GM23248 (cell line): ENCODE measurements at places on chromosomes 5 and 9. TPM values are rescaled to one million over a fixed set of nuclear protein-coding genes. Genes with fewer than 3 reads are reported as not detected.

PCDHGB4 gene
- 6.8 and 7.6 TPM in 2 replicates for total RNA-seq

OLFM1 gene
- 17.0 and 18.6 TPM in 2 replicates for total RNA-seq

ARL10 gene
- 8.3 and 8.9 TPM in 2 replicates for total RNA-seq

OSMR gene
- total RNA-seq = 52.5 and 70.8 TPM in 2 replicates

TMEM174 gene
- total RNA-seq = not detected in 2 replicates

AKNA gene
- total RNA-seq = 6.6 and 8.1 TPM in 2 replicates

MAMDC4 gene
- total RNA-seq = 1.1 and 2.3 TPM in 2 replicates

ACSL6 gene
- total RNA-seq = 0.11 TPM in 1 of 2 replicates, not detected in the other

BRD8 gene
- total RNA-seq = 41.7 and 49.5 TPM in 2 replicates

GRCh38 chr5:53099546-53099945 is 10.0 kb downstream of the MOCS2 start:
- peak; percentile 13 for DNase-seq

GRCh38 chr9:122200960-122201595 is 27.7 kb downstream of the LHX6 start:
- peak; percentile 85 for DNase-seq

GRCh38 chr5:177982956-177983355 is 13.1 kb downstream of the PROP1 start:
- DNase-seq = no peak

- peak; percentile 65 for DNase-seq
These were observed 8.0 kb downstream of the SRFBP1 start for GRCh38 chr5:121969660-121970295.

GRCh38 chr5:23884405-23885031 is 377.1 kb downstream of the PRDM9 start:
- DNase-seq = no peak

DNA sequence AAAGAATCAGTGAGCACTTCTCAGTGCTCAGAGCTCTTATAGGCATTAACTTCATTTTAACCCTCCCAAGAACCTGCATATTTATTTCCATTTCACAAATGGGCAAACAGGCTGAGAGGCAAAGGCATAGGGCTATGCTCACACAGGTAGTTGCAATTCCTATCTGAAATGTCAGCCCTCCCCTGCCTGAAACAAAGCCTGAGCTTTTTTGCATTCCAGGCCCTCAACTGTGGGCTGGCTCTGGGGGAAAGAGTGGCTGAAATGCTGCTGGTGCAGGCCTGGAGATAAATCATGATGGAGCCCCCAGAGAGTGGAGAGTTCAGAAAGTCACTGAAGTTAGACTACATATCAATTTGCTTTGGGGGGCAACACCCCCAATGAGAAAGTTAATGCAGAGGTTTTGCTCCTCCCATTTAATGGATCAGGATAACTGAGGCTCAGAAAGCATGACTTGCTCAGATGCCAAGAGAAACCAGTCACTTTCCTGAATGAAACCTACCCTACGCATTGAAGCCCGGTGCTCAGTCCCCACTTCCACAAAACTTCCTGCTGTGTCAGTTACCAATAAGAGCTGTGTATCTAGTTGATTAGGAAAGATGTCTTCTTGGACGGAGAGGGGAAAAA is 5.6 kb downstream of the DRD1 start:
- no peak for DNase-seq

DNA sequence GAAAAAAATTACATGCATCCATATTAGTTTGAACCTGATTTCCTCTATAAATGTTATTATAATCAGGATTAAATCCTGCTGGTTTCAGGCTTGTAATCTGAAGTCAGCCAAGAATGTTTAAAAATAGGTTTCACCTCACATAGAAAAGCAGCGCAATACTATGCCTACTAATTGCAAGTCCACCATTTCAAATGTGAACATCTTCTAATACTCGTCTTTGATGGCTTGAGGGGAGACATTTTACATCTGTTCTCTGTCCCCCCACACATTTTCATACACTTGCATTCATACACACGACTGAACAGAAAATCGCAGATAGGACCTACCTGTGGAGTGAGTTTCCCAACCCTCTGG is 41.8 kb downstream of the FREM1 start:
- DNase-seq = no peak

DNA sequence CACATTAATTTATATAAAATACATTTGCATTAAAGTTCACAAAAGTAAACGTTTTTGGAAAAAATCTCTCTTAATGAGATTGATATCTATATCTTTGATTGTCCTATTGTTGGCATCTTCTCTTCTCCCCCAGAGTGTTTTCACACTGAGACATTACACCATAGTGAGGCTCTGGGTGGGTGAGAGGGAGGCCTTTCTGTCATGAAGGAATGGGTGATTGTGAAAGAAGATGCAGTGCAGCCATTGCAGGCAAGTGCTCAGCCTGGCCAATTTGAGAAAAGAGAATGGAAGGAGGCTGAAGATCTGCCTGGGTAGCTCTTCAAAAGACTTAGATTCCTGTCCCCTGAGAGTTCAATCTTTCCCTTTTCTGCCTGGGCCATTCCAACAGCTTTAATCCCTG is 140.8 kb downstream of the SLC12A2 start:
- DNase-seq = peak; percentile 40

DNA sequence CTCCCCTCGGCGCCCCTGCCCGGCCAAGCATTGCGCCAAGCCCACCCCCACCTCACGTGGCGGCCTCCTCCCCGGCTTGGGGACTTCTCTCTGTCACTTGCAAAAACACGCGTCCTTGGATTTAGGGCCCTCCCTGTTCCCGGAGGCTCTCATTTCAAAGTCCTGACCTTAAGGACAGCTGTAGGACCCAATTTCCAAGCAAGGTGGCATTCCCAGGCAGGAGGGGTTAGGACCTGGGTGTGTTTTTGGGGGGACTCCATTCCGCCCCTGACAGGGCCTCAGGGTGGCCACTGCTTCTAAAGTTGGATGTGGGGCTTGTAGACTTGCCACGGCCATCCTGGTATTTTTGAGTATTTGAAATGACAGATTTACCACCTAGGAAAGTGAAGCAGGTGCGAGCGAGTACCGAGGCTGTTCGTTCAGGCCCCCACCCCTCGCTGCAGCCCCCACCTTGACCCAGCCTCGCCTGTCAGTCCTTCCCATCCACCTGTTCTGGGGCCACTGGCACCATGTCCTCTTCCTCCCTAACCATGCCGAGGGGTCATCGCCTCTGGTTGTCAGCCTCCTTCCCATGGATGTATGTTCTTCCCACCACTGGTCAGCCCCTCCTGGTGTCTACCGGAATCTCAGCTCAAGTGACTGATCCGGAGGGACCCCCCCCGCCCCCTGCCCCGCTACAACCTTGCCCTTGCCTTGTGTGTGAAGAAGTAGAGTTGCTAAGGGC is 52.4 kb downstream of the MRPL36 start:
- no peak for DNase-seq

- DNase-seq = no peak
These were observed 16.6 kb downstream of the KCNIP1 start for GRCh38 chr5:170520372-170520771.

DNA sequence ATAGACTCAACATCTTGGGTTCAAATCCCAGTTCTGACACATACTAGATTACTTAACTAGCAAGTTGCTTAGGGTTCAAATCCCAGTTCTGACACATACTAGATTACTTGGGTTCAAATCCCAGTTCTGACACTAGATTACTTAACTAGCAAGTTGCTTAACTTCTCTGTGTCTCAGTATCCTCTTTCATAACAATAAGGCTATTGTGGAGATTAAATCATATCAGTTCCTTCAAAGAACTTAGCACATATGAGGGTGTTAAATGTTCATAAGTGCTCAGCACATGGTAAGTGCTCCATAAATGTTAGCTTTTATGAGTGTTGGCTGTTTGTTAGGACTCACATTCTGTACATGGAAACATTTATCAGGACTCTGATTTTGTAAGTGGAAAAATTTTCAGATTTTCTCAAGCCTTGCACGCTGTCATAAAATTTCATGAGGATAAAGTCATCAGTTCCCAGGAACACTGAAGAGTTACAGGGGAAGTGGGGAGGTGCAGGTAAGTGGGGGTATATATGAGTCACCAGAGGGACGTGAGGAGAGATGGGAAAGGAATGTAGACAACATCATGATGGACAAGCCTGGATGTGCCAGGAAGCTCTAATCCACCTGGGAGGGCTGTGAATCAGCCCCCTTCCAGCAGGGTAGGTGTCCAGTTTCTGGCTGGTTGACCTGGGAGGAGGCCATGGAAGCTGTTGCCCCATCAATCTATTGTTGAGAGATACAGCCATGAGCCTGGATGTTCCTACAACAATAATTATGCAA is 532.2 kb upstream of the WWC1 start:
- peak; percentile 68 for DNase-seq

GRCh38 chr9:6711403-6711802 is 46.4 kb upstream of the KDM4C start:
- peak; percentile 24 for DNase-seq

DNA sequence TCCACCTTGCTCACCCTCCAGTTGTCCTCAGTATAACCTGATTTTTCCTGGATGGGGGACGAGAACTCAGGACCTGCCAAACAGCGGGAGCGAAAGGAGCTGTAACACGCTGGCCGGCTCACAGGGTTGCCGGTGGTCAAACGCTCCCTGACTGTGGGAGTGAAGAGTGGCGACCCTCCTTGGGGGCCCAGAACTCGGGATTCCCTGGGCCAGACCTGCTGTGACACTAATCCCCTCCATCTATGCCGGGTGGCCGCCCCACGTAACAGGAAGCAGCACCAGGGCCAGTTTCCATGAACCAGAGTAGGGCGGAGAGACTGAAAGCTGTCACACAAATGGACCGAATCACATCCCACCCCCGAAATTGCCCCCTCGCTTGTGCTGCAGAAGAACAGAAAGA is 1809.2 kb upstream of the ACO1 start:
- DNase-seq = no peak

GRCh38 chr5:178461004-178461730 is 129.0 kb downstream of the COL23A1 start:
- peak; percentile 46 for DNase-seq

DNA sequence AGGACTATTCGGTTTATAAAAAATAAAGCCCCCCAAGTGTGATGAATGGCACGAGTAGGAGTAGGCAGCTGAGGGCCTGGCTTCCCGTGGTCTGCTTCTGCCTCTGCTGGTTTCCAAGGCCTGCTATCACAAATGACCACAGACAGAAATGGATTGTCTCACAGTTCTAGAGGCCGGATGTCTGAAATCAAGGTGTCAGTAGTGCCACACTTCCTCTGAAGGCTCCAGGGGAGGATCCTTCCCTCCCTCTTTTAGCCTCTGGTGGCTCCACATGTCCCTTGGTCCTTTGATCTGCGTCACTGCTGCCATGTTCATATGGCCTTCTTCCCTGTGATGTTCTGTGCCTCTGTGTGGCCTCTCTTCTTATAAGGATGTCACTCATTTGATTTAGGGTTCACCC is 15.1 kb downstream of the PRKACG start:
- no peak for DNase-seq

DNA sequence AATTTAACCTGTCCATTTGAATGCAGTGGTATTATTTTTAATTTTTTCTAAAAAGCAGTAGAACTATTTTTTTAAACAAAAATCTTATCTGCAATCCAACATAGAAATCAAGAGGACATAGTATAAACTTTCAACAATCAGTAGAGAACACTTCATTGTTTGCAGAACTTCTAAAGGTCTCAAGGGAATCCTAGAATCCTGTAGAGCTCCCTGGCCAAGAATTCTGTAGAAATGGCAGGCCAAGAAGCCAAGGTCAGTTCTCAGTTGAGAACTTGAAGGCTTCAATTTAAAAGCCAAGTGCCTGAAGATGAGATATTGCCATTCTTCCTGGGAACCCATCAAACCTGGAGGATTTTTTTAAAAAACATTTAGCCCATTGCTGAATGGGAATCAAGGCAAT is 199.2 kb upstream of the KLF4 start:
- no peak for DNase-seq

GRCh38 chr5:16773991-16774390 is 157.2 kb upstream of the RETREG1 start:
- DNase-seq = peak; percentile 84

DNA sequence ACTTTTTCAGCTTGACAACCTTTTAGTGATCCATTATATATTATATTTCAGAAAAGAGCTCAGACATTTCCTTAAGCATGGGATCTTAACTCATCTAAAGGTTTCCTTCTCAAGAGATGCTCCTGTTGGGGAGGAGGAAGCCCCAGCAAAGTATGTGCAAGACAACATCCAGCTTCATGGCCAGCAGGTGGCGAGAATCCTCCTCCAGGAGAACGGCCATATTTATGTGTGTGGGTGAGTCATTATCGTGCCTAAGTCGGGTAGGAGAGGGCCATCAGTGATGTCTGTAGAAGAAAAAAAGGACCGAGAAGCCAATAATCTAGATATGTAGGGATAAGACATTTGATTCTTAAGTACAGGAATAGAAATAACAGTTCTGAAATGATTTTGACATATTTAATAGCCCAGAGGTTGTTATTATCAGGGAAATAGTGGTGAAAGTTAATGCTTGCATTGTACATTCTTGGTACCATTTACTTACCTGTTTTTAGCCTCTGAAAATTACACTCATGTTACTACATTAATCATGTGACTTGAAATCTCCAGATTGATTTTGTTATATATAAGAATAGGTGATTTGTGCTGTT is 28.2 kb downstream of the MTRR start:
- DNase-seq = peak; percentile 65

- peak; percentile 14 for DNase-seq
These were observed 121.6 kb downstream of the OXCT1 start for GRCh38 chr5:41748631-41749030.

DNA sequence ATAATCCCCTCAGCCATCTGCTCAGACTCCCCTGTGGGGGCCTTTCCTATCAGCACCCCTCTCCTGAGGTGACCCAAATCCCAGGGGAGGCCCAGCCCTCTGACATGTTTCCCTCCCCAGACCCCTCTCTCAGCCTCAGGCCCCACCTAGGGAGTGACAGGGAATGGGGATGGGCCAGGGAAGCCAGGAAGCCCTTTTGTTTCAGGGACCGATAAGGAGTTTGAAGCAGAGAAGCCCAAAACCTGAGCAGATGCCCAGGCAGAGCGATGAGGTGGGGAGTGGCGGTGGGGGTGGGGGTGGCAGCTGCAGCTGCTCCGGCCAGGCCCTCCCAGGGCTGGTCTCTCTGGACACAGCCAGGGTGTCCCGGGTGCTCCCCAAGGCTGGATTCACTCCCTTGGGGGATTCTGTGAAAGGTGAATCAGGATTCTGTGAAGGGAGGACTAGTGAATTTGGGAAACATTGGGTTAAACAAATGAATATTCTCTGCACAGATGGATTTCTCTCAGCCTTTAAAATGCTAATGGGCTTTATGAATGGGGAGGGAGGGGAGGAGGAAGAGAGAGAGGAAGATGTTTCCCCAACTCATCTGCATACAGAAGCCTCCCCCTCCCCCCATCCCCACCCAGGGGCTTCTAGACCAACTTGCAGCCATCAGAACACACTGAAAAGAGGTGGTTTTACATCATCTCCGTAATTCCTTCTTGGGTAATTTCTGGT is 17.4 kb downstream of the AKNA start:
- no peak for DNase-seq

- DNase-seq = peak; percentile 97
These were observed at the start of the genes PRELID1 and RAB24 for GRCh38 chr5:177303121-177303924. PRELID1 (plus strand) TSS chr5:177303799; CDS start chr5:177303986, 187 bp downstream. RAB24 (minus strand) TSS chr5:177303719; CDS start chr5:177303288, 431 bp downstream.

DNA sequence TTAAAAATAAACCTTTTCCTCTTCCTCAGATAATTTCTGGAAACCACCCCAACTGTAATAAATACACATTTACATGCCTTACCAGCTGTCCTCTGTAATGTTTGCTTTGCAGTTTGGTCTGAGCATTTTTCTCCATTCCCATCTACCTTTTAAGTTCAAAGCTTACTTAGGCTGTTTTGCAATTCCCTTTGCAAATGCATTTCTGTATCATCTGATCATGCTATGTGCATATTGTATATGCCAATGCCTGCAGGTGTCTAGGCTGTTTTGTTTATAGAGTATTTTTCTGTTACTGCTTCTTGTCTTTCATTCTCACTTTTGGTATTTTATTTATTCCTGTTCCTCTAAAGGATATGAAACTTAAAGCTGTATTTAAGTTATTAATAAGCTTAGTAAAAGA is 86.3 kb downstream of the SLC44A1 start:
- DNase-seq = no peak
